ENCODE measurements at places on chromosomes 4 and X.

DNA sequence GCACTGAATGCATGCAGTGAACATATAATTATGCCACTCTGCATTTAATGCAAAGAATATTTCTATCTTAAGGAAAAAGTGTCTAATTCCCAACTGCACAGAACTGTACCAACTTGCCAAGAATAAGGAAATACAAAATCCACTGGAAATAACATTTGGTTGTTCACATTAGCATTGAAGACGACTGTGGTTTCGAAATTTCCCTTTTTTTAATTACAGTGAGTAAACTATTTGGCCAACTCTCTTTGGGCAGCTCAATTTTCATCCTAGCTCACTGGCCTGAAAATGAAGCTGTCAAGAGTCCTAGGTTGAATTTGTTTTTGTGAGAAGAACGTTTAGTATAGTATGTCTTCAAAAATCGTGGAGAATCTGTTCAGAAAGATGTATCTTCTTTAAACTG, 81.6 kb upstream of the MID1 start:
- no peak for DNase-seq

DNA sequence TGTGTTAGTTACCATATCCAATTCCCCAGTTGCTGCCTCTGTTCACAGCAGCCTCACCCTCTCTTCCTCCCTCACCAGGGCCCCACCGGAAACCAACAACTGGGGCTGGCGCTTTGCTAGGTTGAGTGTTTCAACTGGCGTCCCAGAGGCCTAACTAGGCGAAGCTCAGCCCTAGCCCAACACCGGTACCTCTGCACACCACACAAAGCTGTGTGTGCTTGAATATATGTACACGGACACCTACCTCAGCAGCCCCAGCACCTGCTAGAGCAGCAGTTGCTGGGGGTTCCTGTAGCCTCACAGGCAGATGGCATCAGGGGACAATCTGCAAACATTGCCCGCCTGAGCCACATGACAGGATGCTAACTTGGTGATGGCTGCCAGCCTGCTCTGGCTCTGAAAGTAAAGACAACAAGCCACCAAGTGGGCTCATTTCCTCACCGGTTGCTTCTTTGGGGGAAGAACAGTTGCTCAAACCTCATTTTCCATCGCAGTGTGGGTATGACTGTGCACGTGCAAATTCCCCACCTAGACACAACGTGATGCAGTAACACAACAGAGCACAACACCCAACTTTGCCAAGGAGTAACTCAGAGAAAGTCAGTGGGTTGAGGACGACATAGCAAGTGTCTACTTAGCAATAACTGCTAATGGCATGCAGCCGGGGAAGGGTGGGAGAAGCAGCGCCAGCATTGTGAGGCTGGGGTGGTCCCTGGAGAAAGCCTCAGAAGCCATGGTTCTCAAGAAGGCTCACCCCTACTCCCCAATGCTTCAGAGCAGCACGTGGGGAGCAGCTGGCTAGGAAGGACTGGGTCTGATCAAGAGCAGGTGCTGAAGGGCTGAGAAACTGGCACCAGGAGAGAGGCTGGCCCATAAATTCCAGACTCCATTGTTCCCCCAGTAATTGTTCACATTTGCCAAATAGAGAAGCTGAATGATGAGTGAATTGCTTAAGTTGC, 139.5 kb downstream of the SH3KBP1 start:
- DNase-seq, result no peak

DNA sequence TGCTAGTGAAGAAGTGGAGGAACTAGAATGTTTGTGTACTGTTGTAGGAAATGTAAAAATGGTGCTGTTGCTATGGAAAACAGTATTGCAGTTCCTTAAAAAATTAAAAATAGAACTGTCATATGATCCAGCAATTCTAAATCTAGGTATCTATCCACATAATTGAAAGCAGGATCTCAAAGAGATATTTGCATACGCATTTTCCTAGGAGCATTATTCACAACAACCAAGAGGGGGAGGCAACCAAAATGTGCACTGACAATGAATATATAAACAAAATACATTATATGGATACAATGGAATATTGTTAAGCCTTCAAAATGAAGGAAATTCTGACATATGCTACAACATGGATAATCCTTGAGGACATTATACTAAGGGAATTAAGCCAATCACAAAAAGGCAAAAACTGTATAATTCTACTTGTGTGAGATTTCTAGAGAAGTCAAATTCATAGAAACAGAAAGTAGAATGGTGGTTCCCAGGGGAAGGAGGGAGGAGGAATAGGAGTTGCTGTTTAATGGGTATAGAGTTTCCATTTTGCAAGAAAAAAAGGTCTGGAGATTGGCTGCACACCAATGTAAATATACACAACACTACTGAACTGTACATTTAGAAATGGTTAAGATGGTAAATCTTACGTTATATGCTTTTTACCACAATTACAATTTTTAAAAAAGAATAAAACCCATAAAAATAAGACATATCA, 35.6 kb upstream of the KCNE5 start:
- peak; percentile 63 for DNase-seq

DNA sequence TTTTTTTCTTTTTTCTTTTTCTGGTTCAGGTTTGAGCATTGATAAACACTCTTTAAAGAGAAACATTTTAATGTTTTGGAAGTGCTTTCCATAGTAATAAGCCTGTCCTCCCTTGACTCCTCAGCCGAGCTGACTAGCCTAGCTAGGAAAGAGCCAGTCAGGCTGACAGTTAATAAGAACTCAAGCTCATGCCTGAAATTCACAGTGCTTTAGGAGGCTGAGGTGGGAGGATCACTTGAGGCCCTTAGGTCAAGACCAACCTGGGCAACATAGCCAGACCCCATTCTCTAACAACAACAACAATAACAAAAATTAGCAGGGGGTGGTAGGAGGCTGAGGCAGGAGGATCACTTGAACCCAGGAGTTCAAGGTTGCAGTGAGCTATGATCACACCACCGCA, 53.4 kb upstream of the ZCCHC13 start:
- DNase-seq, result no peak

- DNase-seq, result no peak
Measured at GRCh38 chr4:48227662-48228061, 42.0 kb downstream of the TEC start.

DNA sequence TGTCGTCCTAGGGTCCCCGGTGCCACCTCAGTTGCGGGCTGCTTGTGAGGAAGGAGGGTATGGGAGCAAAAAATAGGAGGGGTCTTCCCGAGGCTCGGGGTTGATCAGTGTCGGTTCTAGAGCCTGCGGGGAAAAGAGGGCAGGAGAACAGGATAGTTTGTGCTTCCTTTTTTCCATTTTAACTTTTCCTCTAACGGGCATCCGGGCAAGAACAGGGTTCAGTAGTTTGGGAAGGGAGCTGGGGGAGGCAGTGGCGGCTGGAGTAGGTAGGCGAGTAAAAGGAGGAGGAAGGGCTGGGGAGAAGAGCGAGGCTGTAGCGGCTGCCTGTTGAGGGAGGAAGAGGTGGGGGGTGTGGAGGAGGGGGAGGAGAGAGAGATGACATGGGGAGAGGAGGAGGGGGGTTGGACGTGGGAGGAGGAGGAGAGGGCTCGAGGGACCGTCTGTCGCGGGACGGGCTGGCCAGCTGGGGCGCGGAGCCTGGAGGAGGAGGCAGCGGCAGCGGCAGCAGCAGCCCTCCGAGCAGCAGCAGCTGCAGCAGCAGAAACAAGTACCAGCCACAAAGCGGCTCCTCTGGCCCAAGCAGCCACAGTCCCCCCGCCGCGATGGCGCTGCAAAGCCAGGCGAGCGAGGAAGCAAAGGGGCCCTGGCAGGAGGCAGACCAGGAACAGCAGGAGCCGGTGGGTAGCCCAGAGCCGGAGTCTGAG, at the start of gene SLC16A2:
TSS of gene SLC16A2 (plus strand) at position 458 of the 704 bp plus-strand sequence. CDS start at position 603, 145 bp downstream.
- peak; percentile 45 for DNase-seq

GRCh38 chrX:20046223-20046622, 55.4 kb upstream of the BCLAF3 start:
- no peak for DNase-seq
